ENCODE measurements at places on chromosomes 7 and 10.

DNA sequence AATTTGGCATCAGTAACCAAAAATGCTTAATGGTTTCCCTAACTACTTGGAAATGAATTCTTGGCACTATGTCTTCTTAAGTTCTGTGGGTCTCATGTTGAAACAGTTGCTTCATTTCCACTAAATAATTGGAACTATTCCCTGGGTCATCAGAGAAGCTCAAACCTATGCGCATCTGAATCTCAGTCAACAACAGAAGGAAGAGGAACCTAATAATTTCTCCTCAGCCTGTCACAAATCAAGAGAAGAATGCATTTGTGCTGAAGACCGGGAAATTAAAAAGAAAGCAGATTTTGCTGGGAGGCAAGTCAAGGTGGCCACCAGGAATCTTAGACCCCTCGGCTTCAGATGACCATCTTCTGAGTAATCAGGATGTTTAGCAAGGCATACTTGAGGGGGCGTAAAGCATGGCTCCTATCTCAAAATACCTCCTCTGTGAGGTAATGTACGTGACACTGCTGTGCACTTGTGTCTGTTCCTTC lies 41.4 kb downstream of the TOMM7 start:
- DNase-seq: no peak

- DNase-seq: no peak
These were observed 80.4 kb downstream of the NRBF2 start for GRCh38 chr10:63213489-63213888.

DNA sequence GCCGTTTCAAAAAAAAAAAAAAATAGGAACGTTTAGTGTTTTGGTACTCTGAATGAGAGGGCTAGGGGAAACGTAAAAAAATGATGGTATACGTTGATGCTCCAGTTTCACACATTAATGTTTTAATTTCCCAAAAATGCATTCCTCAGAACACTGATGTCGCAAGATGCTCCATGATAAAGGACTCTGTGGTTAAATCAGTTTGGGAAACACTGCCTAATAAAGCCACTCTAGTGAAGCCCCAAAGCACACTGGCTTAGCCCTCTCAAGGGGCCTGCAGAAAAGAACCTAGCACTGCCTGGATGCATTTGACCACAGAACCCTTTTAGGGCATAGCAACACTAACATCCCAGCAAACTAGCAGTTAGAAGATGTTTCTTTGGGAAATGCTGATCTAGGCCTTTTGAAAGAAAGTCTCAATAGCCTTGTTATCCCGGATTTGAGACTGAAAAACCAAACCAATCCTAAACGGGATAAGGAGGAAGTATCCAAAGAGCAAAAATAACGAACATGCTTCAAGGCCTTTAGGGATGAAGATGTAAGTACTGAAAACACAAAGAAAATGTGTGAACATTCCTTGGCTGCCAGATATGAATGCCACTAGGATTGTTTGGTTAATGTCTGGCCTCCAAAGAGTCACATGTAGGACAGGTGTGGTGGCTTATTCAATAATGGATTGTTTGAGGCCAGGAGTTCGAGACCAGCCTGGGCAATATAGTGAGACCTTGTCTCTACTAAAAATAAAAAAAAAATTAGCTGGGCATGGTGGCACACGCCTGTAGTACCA lies 11.0 kb downstream of the DLG5 start:
- no peak for DNase-seq

- DNase-seq: no peak
These were observed 33.6 kb upstream of the KMT2E start for GRCh38 chr7:104980440-104980839.

DNA sequence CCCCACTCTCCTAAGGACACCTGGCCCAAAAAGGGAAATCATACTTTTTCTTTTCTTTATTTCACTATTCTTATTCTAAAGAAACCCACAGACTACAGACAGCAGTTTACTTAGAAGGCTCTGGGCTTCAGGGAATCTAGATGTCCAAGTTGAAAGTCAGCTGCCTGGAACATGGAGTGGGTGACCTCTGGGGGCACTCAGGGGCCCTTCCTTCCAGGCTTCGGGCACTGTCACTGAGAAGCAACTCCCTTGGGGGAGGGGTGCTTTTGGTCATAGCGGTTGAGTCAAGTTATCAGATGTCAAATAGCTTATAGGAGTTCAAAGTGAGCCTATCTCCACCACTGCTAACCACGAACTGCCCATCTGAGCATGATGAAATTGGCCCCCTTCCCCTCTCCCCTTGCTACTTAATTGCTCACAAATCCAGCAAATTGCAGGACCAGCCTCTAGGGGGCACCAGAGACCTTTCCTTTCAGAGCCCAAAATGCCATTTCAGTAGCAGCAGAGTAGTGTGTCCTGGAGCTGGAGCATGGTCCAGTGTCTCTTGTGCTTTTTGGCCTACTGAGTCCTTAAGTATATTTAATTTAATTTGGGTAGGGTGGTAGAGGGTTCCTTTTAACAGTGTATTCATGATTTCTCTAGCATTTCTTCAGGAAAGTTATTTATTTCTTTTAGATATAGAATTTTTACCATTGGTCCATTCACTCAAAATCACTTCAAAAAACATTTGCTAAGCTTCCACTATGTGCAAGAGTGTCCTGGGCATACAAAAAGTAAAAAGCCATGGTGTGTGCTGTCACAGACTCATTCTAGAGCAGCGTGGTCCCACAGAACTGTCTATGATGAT lies 463.8 kb downstream of the KCNMA1 start:
- peak; percentile 47 for DNase-seq

- DNase-seq: no peak
These were observed 96.7 kb upstream of the PDCD4 start for GRCh38 chr10:110775020-110775375.

DNA sequence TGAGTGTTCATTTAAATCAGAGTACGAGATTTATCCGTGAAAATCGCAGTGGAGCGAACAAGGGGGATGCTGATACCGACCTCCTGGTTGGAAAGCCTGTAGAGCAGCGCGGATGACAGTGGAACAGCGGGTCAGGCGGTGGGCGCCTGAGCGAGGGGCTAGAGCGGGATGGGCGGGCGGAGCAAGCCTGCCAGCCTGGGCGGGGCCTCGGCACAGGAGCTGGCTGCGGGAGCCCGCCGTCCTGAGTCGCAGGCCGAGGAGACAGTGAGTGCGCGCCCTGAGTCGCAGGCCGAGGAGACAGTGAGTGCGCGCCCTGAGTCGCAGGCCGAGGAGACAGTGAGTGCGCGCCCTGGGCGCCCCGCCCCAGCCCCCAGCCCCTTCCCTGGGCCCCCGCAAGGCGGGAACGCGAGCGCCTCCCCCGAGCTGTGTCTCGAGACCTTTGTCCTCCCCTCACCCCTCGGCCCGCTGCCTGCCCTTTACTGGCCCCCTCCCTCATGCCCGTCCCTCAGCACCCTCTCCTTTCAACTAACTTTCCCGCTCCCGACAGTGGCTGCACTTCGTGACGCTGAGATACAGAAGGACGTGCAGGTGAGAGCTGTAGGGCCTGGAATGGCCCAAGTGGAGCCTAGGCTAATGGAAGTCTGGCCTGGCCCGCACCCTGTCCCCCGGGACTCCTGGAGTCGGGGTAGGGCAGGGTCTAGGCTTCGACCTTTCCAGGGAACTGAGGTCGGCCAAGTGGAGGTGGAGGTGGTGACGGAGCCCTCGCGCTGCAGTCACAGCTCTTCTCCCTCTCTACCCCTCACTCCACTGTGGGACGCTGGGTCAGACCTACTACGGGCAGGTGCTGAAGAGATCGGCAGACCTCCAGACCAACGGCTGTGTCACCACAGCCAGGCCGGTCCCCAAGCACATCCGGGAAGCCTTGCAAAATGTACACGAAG lies at the start of gene AS3MT:
Gene AS3MT (plus strand): TSS at position 213 of the 941 bp plus-strand sequence. CDS start 123 bp downstream, at position 336.
- DNase-seq: no peak

DNA sequence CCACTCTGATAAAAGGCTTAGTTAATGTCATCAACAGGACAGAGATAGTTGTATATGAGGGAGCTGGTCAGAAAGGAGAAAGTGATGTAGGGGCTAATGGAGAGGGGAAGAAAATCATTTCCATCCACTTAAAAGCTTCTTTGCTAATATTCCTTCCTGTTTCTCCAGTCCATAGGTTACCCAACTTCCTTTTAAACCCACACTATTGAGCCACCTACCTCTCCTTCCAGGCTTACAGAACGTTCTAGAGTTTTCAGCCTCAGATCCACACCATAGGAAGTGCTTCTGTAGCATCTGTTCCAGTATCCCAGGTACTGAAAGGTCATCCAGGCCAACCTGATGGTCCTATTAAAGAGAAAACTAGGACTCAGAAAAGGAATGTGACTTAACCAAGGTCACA lies 28.2 kb downstream of the STRIP2 start:
- DNase-seq: no peak

- no peak for DNase-seq
These were observed 65.0 kb upstream of the FGFR2 start for GRCh38 chr10:121662945-121663917.

DNA sequence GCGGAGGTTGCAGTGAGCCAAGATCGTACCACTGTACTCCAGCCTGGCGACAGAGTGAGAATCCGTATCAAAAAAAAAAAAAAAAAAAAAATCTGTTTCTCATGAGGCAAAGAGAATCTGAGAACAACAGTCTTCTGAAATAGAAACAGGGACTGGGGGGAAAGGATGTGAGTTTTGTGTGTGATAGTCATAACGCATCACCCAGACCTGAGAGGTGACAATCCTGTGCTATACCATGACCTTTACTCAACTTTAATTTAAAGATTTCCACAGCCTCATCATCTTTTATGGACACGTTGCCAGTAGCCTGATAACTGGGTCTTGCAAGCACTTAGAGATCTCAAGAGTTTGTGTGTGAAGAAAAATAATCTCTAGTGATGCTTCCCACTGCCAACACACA lies 2.3 kb downstream of the ATXN7L1 start:
- DNase-seq: no peak

DNA sequence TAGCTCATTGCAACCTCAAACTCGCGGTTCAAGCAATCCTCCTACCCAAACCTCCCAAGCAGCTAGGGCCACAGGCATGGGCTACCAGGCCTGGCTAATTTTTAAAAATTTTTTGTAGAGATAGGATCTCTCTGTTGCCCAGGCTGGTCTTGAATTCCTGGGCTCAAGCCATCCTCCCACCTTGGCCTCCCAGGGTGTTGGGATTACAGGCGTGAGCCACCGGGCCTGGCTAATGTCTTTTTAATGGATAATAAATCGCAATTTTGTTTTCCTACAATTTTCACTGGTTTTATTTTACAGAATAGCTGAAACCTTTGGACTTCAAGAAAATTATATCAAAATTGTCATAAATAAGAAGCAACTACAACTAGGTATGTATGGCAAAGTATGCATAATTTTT lies 10.9 kb downstream of the NUB1 start:
- DNase-seq: no peak

- DNase-seq: no peak
These were observed 15.5 kb upstream of the SP4 start for GRCh38 chr7:21412410-21412851.

DNA sequence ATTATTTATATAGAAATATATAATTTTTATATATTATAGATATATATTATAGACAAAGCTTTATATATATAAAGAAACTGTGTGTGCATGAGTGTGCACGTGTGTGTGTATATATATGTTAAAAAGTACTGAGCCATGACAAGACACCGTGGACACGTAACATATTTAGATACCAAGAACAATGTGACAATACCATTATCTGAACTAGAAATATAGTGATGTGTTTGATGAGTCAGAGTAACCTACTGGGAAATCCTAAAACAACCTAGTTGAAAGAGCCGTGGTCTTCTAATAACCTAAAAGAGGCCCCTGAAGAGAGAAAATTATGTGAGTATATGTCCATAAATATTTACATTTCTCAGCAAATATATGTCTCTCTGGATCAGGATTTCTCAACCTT lies 50.7 kb upstream of the ITGB8 start:
- DNase-seq: no peak

DNA sequence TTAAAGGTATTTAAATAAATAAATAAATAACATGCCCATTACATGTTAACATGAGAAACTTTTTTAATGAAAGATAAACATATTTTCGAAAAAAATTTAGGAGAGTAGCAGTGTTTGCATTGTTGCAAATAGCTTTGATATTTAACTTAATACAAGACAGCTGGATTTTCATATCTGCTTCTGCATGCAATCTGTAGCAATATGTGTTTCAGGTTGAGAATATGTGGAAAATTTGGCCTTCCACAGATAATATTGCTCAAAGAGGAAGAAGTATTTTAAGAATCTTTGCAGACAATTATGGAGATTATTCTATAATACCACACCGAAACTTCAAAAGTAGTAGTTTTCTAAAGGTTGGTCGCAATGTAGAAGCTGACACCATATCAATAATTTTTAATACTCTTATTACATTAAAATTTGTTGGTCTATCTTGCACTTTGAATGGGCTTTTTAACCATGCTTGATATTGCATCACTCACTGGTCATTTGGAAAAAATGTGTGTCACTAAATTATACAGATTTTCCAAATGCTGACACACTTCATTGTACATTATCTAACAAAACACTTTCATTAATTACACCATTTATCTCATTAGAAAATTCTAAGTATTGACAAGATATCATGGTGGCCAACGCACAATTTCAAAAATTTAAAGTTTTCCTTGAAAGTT lies 229.8 kb upstream of the HDAC9 start:
- no peak for DNase-seq

DNA sequence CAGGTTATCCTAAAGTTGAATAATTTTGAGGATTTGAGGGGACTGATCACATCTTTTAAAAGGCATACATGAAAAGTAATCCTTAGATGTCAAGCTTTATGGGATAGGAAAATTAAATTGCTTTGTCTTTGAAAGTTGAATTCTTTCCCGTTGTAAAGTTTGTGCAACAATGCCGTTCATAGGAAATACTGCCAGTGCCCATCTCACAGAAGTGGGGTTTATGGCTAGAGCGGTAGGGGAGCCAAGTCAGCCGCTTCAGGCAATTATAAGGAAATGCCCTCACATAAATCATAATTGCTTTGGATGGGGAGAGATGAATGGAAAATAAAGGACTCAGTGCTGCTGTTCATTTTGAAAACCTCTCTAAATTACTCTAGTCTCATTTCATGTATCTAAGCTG lies 18.1 kb downstream of the CDC123 start:
- no peak for DNase-seq

GRCh38 chr7:147547252-147547897 lies 1043.2 kb upstream of the C7orf33 start:
- no peak for DNase-seq

- DNase-seq: no peak
These were observed at the start of gene BBIP1 for GRCh38 chr10:110918643-110919348. BBIP1 (minus strand) TSS chr10:110919180; CDS start chr10:110918157, 1,023 bp downstream.

- DNase-seq: no peak
These were observed at the start of gene GNAI1 for GRCh38 chr7:80134536-80135308. GNAI1 (plus strand) TSS chr7:80134831; CDS start chr7:80135161, 330 bp downstream.

- no peak for DNase-seq
These were observed 180.6 kb upstream of the CHRM2 start for GRCh38 chr7:136687693-136688322.

DNA sequence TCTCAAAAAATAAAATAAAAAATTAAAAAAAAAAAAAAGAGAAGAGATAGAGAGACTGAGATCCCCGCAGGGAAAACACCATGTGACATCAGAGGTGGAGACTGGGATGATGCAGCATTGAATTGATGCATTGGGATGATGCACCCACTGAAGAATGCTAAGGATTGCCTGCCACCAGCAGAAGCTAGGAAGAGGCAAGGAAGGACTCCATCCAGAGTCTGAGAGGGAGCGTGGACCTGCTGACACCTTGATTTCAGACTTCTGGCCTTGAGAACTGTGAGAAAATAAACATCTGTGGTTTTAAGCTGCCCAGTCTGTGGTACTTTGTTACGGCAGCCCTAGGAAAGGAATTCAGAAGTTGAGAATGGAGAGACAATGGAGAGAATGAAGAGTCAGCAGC lies 89.8 kb upstream of the PRPS1L1 start:
- no peak for DNase-seq
